ENCODE measurements at places on chromosomes 4 and X. TPM values are rescaled to one million over a fixed set of nuclear protein-coding genes. Genes with fewer than 3 reads are reported as not detected.

Gene PAGE4
- total RNA-seq = not detected

DNA sequence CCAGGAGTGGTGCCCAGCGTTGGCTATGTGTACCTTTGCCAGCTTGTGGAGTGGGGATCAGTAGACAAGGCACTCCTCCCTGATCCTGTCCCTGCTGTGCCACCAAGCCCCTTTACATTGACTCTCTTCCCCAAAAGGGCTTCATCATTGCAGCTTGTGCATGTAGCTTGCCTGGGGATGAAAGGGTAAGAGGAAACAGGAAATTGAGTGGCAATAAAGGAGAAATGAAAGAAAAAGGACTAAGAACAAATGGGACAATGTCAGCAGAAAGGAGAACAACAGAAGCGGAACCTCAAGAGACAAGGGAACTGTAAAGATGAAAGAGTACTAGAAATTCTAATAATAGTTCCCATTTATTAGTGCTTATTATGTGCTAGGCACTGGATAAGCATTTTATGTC, 8.7 kb upstream of the IL13RA1 start:
- H3K4me3 ChIP-seq = no peak overlapping the region
- H3K36me3 ChIP-seq = no peaks in the 10 kb centered on the region
- no peak for DNase-seq

Gene ARL9
- not detected for total RNA-seq

- H3K36me3 ChIP-seq = peaks cover 41% of the 10 kb centered on the region
- no peak overlapping the region for H3K27ac ChIP-seq
- H3K27me3 ChIP-seq = no peaks in the 10 kb centered on the region
- no peak overlapping the region for H3K4me3 ChIP-seq
Observed at GRCh38 chr4:535181-535923, 36.3 kb downstream of the PIGG start.

Gene TMPRSS11D
- total RNA-seq = not detected

Gene HSD17B13
- not detected for total RNA-seq

GRCh38 chr4:176708771-176709311, 83.9 kb downstream of the VEGFC start:
- no peaks in the 10 kb centered on the region for H3K27me3 ChIP-seq
- H3K4me3 ChIP-seq = no peak overlapping the region
- no peak overlapping the region for H3K27ac ChIP-seq
- no peaks in the 10 kb centered on the region for H3K36me3 ChIP-seq
- DNase-seq = no peak

Gene SPATA4
- 0.45 TPM for total RNA-seq

Gene CCDC110
- 0.26 TPM for total RNA-seq

DNA sequence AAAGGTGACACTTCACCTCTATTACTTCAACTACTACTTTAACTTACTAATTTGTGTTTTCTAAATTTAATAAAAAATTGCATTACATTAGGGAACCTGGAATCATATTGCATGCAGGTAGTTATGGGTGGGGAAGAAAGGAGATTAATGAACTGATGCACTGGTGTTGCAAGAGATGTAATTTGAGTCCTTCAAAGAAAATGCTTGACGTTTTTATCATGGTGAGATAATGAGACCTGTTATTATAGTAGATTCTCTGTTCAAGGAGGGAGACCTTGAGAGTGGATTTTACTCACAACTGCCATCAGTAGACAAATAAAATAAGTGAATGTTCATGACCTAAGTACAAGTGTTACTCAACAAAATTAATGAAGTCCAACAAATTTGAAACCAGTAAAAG, 26.4 kb upstream of the MED14 start:
- H3K27me3 ChIP-seq = no peaks in the 10 kb centered on the region
- DNase-seq = no peak
- H3K36me3 ChIP-seq = no peaks in the 10 kb centered on the region
- H3K4me3 ChIP-seq = no peak overlapping the region
- no peaks in the 10 kb centered on the region for H3K4me1 ChIP-seq

GRCh38 chrX:150365990-150366911, 3.1 kb downstream of the MAMLD1 start:
- DNase-seq = peak; percentile 71
- no peaks in the 10 kb centered on the region for H3K4me1 ChIP-seq
- H3K27ac ChIP-seq = peak overlapping the region; percentile 83
- no peaks in the 10 kb centered on the region for H3K36me3 ChIP-seq
- H3K27me3 ChIP-seq = peaks cover 40% of the 10 kb centered on the region
- peak overlapping the region; percentile 74 for H3K4me3 ChIP-seq

- H3K4me3 ChIP-seq = no peak overlapping the region
- no peak overlapping the region for H3K27ac ChIP-seq
- H3K4me1 ChIP-seq = no peaks in the 10 kb centered on the region
Observed at GRCh38 chr4:168071304-168071703, 21.0 kb upstream of the ANXA10 start.

DNA sequence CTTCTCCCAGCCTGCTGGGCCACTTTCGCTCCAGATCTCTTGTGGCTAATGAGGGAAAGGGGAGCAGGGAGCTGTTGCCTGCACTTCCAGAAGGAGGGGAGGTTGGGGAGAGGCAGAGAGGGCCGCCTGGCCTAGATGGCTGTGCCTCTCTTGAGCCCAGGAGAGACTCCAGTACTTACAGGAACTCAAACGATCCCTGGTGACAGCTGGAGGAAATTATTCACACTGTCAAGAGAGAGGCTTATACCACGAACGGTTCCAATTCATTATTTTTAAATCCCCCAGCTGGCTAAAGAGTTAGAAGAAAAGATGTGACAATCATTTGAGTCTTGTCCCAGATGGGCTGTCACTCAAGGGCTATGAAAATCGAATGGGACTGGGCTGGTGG, 96.1 kb downstream of the PHKA2 start:
- H3K4me1 ChIP-seq = no peaks in the 10 kb centered on the region
- no peaks in the 10 kb centered on the region for H3K27me3 ChIP-seq
- DNase-seq = no peak
- no peak overlapping the region for H3K4me3 ChIP-seq
- H3K27ac ChIP-seq = no peak overlapping the region
- H3K36me3 ChIP-seq = no peaks in the 10 kb centered on the region

Gene RS1
- total RNA-seq = not detected

DNA sequence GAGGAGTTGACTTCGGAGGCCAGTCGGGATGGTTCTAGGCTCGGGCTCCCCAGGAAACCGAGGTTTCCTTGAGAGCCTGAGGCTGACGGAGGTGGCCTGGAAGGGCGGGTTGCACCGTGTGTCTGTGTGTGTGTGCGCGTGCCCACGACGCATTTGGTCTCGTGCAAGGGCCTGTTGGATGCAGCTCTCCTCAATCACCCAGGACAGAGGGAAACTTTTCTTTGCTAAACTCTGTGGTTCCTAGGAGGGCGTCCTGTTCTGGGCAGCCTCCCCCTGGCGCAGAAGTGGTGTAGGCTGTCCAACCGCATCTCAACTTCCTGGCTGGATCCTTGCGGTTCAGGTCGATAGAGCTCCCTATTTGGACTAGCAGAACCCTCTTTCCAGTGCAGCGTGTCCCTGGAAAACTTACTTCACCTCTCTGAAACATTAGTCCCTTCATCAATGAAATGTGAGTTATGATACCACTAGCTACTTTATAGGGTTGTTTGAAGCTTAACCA, 973 bp downstream of the STK32B start:
- no peaks in the 10 kb centered on the region for H3K36me3 ChIP-seq
- H3K27me3 ChIP-seq = peaks cover 41% of the 10 kb centered on the region
- H3K27ac ChIP-seq = no peak overlapping the region
- H3K4me3 ChIP-seq = peak overlapping the region; percentile 84
- peaks cover 3% of the 10 kb centered on the region for H3K4me1 ChIP-seq

DNA sequence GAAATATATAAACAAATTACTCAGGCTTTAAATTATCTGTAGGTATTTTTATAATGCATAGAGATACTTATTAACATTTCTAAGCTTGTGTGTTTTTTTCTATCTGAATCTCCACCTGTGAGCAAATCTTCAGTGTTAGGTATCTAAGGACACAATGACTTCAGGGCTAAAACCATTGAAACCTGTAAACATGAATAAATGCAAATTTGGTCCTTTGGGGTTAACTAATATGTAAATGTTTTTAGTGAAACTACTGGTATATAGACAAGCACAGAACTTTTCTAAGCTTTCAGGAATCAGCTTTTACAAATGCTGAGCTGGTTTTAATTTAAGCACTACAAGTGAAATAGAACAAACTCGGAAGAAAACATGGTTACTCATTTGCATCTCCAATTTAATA, 147.9 kb downstream of the FBXO8 start:
- no peak for DNase-seq
- H3K4me1 ChIP-seq = no peaks in the 10 kb centered on the region
- no peak overlapping the region for H3K27ac ChIP-seq
- no peaks in the 10 kb centered on the region for H3K36me3 ChIP-seq
- no peaks in the 10 kb centered on the region for H3K27me3 ChIP-seq

- no peaks in the 10 kb centered on the region for H3K4me1 ChIP-seq
- DNase-seq = no peak
- no peak overlapping the region for H3K27ac ChIP-seq
- no peaks in the 10 kb centered on the region for H3K36me3 ChIP-seq
- no peak overlapping the region for H3K4me3 ChIP-seq
- no peaks in the 10 kb centered on the region for H3K27me3 ChIP-seq
Observed at GRCh38 chrX:39805825-39806224, 291.9 kb downstream of the BCOR start.

DNA sequence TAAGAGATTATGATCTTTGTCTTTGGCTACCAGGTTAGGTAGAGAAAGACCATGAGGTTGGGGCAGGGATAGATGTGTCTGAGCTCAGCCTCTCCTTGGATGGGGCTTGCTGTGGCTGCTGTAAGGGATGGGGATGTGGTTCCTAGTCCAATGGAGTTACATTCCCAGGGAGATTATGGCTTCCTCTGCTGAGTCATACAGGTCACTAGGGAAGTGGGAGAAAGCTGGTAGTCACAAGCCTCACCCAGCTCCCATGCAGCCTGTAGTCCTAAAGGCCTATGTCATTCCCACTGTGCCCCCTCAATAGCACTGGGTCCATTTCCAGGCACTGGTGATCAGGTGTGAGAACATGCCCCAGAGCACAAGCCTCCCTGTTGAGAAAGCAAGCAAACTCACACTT, 70.6 kb upstream of the CENPE start:
- no peaks in the 10 kb centered on the region for H3K4me1 ChIP-seq
- H3K4me3 ChIP-seq = no peak overlapping the region
- H3K27ac ChIP-seq = no peak overlapping the region
- DNase-seq = no peak

DNA sequence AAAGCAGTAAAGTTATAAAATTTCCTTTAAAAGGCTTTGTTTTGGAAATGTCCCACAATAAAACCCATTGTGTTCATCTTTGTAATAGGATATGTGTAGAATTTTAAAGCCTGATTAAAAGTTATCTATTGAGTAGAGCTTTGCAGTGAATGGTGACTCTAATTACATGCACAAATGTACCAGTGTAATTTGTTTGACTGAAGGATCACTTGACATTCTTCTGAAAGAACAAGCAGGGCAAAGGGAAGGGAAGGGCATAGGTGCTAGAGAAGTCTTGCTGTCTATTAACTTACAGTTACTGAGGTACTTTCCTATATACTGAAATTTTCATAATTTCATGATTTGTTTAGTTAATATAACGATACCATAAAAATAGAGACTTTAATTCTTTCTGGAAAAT, 70.8 kb downstream of the STIM2 start:
- DNase-seq = no peak
- no peaks in the 10 kb centered on the region for H3K36me3 ChIP-seq
- H3K27ac ChIP-seq = no peak overlapping the region
- no peak overlapping the region for H3K4me3 ChIP-seq
- no peaks in the 10 kb centered on the region for H3K4me1 ChIP-seq
- H3K27me3 ChIP-seq = peaks cover 4% of the 10 kb centered on the region

Gene FHIP1A
- total RNA-seq = 29.2 TPM

Gene PRDM8
- not detected for total RNA-seq

Gene ZNF711
- 21.7 TPM for total RNA-seq

Gene DCAF8L2
- total RNA-seq = not detected

DNA sequence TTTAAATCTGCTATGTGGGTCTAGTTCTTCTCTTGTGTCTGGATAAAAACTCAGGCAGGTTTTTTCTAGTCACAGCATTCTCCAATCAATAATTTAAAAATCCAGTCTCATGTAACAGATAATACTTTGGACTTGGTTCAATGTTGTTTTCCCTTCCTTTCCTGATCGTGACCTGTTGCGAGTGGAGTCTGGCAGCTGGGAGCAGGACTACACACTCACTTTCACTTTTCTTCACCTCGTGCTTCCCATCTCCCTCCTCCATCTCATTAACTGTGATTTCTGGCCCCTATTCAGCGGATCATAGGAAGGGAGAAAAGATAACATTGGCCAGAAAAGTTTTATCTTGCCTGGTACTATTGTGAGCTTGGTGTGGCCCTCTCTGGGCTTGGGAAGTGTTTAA, 96.6 kb upstream of the GATB start:
- H3K36me3 ChIP-seq = no peaks in the 10 kb centered on the region
- H3K4me3 ChIP-seq = no peak overlapping the region
- H3K27ac ChIP-seq = no peak overlapping the region
- no peak for DNase-seq

- no peaks in the 10 kb centered on the region for H3K27me3 ChIP-seq
- H3K36me3 ChIP-seq = no peaks in the 10 kb centered on the region
- H3K4me3 ChIP-seq = no peak overlapping the region
- peak; percentile 28 for DNase-seq
- H3K4me1 ChIP-seq = no peaks in the 10 kb centered on the region
Observed at GRCh38 chrX:65203545-65203944, 227.3 kb upstream of the ZC4H2 start.

Gene CFP
- total RNA-seq = 3.2 TPM

Gene EIF2S3
- 458 TPM for total RNA-seq

GRCh38 chr4:87108142-87108546, 112.3 kb downstream of the KLHL8 start:
- no peak overlapping the region for H3K27ac ChIP-seq
- H3K27me3 ChIP-seq = no peaks in the 10 kb centered on the region
- no peak overlapping the region for H3K4me3 ChIP-seq
- peaks cover 90% of the 10 kb centered on the region for H3K36me3 ChIP-seq
- no peak for DNase-seq

DNA sequence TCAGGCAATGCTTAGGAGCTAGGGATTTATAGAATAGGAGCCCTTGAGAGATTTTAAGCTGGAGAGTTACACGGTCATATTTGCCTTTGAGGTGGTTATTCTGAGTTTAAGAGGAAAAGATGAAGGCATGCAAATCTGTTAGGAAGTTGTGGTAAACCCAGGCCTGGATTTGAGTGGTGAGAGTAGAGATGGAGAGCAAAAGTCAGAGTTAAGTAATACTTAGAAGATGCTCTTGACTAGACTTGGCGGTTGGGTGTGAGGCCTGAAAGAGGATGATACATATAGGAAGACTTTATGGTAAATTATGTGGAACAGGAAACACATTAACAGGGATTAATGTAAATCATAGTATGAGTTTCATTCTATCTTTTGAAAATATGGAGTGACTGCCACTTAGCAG, 136.0 kb upstream of the ARX start:
- H3K4me3 ChIP-seq = no peak overlapping the region
- H3K27me3 ChIP-seq = no peaks in the 10 kb centered on the region
- H3K36me3 ChIP-seq = no peaks in the 10 kb centered on the region
- DNase-seq = no peak

Gene PNMA3
- total RNA-seq = 7.4 TPM

GRCh38 chrX:13598877-13599276, 29.5 kb downstream of the EGFL6 start:
- H3K27me3 ChIP-seq = no peaks in the 10 kb centered on the region
- H3K4me1 ChIP-seq = no peaks in the 10 kb centered on the region
- no peak overlapping the region for H3K4me3 ChIP-seq
- no peak for DNase-seq
